ENCODE measurements at places on chromosomes 5 and 9. TPM values are rescaled to one million over a fixed set of nuclear protein-coding genes. Genes with fewer than 3 reads are reported as not detected.
A peak's percentile ranks its signal among the peaks of the same experiment; 100 is the strongest.

The C9orf50 gene
- total RNA-seq: not detected

The SNX2 gene
- 22.9 TPM for total RNA-seq

DNA sequence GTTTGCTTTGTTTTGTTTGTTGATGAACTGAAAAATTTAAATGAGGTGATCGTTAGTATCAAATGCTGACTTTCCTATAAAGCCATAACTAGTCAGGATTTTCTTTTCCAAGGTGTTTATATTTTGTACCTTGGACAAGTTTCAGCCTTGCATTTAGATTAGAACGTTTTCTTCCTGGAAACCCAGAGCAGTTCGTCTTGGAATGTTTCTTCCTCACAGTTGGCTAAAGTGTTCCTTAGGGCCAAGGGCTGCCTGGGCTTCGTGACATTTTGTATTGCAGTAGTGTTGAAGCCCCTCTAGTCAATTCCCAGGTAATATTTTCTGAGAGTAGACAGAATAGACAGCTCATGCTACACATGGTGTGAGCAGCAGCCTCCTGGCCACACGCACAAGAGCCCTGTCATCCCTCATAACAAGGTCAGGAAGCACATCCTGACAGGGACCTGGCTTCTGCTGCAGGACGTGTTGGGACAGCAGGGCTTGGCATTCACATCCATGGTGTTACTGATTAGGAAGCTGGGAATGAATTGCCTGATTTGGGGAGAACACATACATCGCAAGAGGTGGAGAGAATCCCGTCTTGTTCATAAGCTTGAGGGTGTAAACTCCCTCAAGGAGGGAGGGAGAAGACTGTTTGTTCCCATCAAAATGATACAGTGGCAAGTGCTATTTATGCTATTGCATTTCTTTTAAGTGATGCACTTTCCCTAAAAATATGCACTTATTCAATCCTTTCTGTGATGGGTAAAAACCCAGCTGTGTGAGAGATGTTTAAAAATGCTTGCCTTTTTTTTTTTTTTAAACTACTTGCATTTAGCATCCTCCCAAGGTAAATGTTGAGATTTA, 31.7 kb downstream of the FUBP3 start:
- no peak for DNase-seq
- no peaks in the 10 kb centered on the region for H3K27me3 ChIP-seq
- H3K4me1 ChIP-seq: peaks cover 24% of the 10 kb centered on the region
- H3K27ac ChIP-seq: peak overlapping the region; percentile 75

DNA sequence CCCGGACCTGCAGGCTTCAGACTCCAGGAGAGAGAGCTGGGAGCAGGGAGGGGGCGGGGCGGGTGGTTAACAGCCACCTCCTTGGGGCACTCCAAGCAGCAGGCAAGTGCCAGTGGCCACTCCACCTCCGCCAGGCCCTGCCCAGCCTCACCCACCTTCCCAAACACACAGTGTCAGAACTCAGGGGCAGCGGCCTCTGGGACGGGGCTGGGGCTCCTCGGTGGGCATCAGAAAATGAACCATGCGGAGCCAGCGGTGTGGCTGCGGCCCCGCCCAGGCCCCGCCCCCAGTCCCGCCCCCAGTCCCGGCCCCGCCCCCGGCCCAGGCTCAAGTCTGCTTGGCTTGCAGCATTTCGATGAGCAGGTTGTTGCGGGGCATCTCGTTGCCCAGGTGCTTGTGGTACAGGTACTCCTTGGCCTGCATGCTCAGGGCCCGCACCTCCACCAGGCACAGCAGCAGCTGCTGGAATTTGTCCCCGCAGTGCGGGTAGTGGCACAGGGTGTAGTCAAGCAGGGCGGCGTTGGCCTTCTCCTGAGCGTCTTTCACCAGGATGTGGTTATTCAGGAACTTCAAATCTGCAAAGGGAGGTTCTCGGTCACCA, 24.7 kb downstream of the NR5A1 start:
- no peak overlapping the region for H3K27ac ChIP-seq
- no peak for DNase-seq
- H3K4me1 ChIP-seq: peaks cover 8% of the 10 kb centered on the region
- no peak overlapping the region for H3K4me3 ChIP-seq
- H3K27me3 ChIP-seq: peaks cover 17% of the 10 kb centered on the region

- DNase-seq: peak; percentile 17
- no peaks in the 10 kb centered on the region for H3K4me1 ChIP-seq
- H3K36me3 ChIP-seq: no peaks in the 10 kb centered on the region
- no peak overlapping the region for H3K27ac ChIP-seq
- H3K4me3 ChIP-seq: no peak overlapping the region
Measured at GRCh38 chr5:54469622-54470021, 14.1 kb downstream of the HSPB3 start.

All from stomach (tissue), 19 donors.